HEK293T (cell line): ENCODE measurements at places on chromosomes 13 and 19.

- DNase-seq, result no peak
These were observed 24.2 kb upstream of the IGFL1 start for GRCh38 chr19:46205183-46205984.

DNA sequence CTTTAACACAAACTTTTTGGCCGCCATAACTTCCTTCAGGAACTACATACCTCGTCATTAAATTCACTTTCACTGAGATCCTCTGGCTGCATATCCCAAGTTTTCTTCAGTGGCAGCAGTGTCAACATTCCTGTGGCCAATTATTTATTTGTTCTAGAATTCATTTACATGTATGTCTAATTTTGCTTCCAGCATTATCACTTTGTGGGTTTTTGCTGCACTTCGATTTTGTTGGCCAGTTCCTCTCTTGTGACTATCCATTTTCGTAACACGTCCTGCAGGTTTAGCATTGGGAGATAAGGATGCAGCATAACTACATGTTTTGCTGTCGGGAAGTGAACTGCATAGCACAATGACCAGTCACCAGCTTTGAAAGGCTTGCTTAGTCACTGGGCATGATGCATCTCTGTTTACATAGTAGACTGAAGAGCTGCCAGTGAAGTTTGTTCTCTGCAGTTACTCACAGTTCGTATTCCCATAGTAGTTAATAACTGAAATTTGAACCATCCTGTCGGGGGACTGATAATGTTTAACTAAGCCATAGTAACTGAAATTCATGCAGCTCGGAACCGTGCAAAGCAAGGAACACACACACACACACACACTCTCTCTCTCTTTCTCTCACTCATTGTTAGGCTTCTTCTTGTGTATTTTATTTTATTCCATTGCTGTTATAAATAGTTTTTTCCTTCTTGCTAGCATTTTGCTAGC lies 28.3 kb downstream of the ZNF507 start:
- DNase-seq, result peak; percentile 15

DNA sequence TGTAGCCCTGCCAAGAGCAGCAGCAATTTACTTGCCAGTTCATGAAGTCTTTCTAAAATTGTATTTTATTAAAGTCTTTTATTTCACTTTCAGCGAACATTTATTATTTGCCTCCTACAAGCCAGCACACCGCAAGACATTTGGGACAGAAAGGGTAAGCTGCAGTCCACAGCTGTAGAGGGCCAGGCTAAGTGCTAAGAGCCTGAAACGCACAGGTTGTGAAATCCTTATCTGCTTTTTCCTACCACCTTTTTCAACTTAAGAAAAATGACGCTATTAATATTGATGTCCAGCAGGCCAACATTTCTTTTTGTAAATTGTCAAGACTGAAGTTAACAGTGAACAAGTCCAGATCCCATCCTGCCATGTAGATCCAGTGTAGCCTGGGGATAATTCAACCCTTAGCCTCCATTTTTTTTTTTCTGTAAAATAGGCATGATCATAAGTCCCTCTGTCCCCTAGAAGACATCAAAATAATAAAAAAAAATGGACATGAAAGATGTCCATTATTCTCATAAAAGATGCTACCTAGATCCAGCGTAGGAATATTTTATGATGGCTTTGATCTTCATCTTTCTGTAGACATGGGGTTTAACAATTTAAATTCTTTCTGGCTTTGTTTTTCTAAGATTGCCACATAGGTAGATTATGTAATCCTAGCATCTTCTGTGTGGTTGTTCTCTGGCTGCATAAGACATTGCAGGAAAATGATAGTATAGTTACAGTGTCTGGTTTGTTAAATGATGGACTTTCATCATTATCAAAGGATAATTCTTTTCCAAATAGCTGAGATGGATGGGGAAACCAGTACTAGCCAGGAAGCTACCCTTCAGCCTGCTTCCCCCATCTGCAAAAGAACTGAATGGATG lies 128.4 kb downstream of the SHISA2 start:
- DNase-seq, result no peak

GRCh38 chr13:76778853-76779252 lies 107.4 kb downstream of the KCTD12 start:
- DNase-seq, result no peak

GRCh38 chr19:45668342-45668871 lies 386 bp downstream of the GIPR start:
- no peak for DNase-seq
